GM04503 (cell line): ENCODE measurements at places on chromosomes 1 and 21.

DNA sequence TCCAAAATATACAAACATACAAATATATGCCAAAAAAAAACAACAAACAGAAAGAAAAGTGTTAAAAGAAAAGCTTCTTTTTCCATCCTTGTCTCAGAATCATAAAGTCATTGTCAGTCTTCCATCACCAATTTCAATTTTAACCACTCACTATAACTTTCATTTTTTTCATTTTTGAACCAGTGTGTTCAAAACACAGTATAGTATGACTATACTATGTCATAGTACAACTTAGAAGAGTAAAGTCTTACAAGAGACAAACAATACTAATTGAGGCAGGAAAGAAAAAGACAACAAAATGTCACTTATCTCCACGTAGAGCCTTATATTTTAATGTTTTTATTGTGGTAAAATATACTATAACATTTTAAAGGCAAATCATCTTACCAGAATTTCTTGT, 7.6 kb downstream of the NSL1 start:
- no peak for DNase-seq

DNA sequence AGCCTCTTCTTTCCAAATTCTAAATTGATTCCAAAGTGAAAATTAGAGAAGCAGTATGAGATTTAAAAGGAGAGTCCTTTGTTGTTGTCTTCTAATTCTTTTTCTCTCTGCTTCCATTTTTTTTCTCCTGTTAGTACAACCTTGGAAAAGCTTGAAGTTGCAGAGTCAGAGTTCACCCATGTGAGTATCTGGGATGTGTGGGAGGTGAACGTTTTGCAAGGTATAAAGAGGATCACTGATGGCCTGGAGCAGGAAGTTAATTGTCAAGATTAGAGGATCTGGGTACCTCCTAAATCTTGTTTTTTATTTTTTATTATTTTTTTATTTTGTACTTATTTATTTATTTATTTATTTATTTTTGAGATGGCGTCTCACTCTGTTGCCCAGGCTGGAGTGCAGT, 7.7 kb upstream of the PSMD4 start:
- no peak for DNase-seq

- DNase-seq = no peak
Measured at GRCh38 chr1:212507369-212507768, 74.6 kb downstream of the NENF start.

DNA sequence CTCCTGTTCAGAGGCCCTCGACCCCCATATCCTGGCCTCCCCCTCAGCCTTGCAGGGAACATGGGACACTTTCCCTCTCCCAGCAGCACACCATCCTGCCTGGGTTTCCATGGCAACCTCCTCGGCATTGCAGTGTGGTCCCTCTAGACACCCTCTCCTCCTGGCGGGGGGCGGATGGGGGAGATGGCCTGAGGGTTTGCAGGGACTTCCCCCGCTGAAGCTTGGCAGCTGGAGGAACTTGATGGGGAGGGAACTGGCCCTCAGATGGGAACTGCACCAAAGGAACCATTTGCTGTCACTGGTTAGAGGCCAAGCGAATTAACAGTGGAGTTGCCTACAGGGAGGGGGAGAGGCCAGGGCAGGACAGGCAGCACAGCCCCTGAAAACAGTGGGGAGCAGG, 28.7 kb downstream of the RIMS3 start:
- no peak for DNase-seq

DNA sequence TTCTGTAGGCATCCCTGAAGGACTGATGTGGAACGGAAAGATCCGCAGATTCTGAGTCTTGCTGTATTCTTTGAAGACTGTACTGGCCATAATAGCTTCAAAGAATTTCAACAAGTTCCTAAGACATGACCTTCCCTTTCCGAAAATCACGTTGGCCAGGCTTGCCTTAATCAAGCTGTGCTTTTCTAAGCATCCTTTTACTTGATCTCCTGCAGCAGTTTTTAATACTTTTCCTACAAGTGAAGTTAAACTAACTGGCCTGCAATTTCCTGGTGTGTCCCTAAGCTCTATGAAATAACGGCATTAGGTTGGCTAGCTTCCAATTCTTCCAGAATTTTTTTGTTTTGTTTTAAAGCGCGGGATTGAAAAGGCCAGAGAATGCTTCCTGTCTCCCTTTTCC, 40.3 kb downstream of the SPAG17 start:
- DNase-seq = no peak

DNA sequence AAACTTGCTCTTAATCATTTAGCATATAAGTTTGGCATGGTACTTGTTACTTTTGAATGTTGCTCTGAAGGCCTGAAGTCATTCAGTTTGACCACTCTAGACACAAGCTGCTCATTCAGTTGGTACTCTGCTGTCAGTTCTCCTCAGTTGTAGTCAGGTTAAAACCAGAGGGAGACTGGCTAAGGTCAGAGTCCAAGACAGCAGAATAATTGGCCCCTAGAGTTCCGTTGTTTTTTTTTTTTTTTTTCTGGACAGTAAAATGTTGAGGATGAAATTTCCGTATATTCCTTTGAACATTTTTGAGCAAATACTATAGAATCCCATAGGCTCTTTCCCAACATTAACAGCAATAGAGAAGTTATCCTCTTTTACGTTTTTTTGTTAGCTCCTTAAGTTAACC, 9.4 kb downstream of the ZBTB40 start:
- DNase-seq = no peak

DNA sequence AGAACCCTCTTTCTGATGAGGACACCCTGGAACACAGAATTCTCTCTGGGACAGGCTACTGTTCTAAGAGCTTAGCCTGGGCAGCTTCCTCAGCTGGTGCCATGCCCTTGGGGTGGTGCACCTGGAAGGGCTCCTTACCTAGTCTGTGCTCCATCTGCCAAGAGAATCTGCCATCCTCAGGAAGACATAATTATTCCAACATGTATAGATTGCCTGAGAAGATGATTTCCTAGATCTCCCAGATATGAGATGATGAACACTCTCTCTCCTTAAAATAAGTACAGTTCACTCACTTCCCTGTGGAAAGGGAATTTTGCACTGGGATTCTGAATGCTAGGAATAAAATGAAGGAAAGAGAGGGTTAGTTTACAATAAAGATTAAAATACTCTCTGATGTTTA, 87.6 kb downstream of the NENF start:
- DNase-seq = no peak

DNA sequence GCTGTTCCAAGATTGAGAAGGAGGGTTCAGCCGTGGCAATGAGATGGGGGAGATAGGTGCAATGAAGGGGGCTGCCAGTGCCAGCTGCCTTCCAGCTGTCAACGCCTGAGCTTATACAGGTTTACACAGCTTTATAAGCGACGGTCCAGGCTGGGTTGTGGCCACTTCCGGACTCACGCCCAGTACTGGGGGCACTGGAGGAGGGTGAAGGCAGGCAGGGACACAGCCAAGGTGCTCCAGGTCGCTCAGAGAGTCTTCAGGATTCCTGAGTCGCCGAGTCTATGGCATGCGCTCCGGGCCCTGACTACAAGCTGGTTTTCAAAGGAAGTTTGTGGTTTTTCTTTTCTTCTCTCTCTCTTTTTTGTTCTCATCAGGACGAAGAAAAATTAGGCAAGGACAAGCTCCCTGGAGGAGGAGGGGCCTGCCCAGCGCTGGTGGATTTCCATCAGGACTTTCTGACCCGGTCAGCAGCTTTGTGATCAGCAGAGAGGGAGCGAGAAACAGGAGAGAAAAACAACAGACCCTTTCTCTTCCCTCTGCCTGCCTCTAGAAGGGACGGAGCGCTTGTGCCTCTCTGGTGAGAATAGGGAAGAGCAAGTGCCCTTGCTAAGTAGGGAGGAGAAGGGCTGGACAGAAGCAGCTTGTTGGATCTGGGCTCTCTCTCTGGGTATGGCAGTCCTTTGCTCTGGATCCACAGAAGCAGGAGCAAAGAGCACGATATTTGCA, at the start of gene MINDY1:
TSS of gene MINDY1 (minus strand) at position 576 of the 726 bp plus-strand sequence. CDS start 4,285 bp downstream, outside the sequence.
- DNase-seq = peak; percentile 69

DNA sequence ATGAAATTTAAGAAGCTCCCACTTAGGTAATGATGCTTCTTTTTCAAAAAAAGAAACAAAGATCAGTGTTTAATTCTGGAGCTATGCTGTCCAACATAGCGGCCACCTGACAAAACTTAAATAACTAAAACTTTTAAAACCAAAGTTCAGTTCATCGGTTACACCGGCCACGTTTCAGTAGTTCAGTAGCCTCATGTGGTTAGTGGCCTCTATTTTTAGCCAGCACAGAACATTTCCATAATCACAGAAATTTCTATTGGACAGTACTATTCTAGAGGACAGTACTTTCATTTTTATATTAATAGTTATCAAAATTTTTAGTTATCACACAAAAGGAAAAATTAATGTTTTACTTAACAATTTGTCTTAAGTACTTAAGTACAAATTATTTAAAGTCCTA, 141.0 kb downstream of the USP25 start:
- DNase-seq = no peak

- peak; percentile 81 for DNase-seq
Measured at GRCh38 chr1:155961937-155962336, 16.4 kb downstream of the ARHGEF2 start.

DNA sequence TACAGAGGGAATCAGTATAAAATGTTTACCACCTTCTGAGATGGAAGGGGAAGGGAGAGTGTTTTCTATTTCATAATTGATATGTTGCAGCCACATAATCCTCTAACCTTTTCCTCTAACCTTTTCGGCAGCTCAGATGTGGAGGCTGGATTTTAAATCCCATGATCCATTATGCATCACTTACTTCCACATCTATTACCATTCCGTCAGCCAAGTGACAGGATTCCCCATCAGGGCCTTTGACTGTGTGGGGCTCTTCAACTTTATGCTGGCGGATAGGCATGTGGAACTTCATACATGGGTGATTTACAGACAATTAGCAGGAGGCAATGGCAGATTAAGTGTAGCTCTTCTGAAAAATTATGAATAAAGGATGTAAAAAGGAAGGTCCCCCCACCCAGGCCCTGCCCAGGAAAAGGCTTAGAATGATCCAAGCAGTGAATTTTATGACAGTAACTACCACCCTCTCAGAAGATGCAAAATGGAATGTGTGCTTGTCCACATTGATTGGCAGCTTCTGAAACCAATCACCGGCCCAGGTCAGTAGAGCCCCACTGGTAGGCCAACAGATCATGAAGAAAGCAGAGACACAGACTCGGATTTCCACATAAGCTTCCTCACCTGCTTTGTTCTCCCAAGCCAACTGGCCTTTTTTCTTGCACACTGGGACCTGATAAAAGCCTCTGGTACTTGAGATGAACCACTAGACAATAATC, 147.0 kb downstream of the ST6GALNAC5 start:
- DNase-seq = no peak

GRCh38 chr21:35026617-35027562, 22.2 kb downstream of the RUNX1 start:
- DNase-seq = no peak
